Right cardiac atrium (tissue), 5 donors: ENCODE measurements at places on chromosomes 12 and 14. TPM values are rescaled to one million over a fixed set of nuclear protein-coding genes. Genes with fewer than 3 reads are reported as not detected.

SLC38A4 gene
- 1.2 TPM for polyA plus RNA-seq

GPR65 gene
- polyA plus RNA-seq = 0.25 TPM

NACA gene
- polyA plus RNA-seq = 852 TPM

PCED1B gene
- polyA plus RNA-seq = 1.3 TPM

RPS29 gene
- polyA plus RNA-seq = 1,306 TPM

NFKBIA gene
- 81.2 TPM for polyA plus RNA-seq

OTOGL gene
- polyA plus RNA-seq = 8.1 TPM

MSRB3 gene
- polyA plus RNA-seq = 59.7 TPM

P2RX2 gene
- not detected for polyA plus RNA-seq

AQP2 gene
- 0.77 TPM for polyA plus RNA-seq

HSP90B1 gene
- polyA plus RNA-seq = 369 TPM

C12orf57 gene
- 441 TPM for polyA plus RNA-seq

DCN gene
- polyA plus RNA-seq = 764 TPM

ATG2B gene
- polyA plus RNA-seq = 3.0 TPM

PLD4 gene
- polyA plus RNA-seq = 0.05 TPM

RACGAP1 gene
- 1.5 TPM for polyA plus RNA-seq

EPYC gene
- 0.09 TPM for polyA plus RNA-seq

MIA2 gene
- 21.8 TPM for polyA plus RNA-seq

NANOG gene
- polyA plus RNA-seq = not detected

PXN gene
- 77.3 TPM for polyA plus RNA-seq

SLCO1A2 gene
- polyA plus RNA-seq = not detected

MIP gene
- polyA plus RNA-seq = 0.14 TPM

RPL10L gene
- not detected for polyA plus RNA-seq

NKX2-1 gene
- not detected for polyA plus RNA-seq

SYNJ2BP gene
- 17.9 TPM for polyA plus RNA-seq

PITPNM2 gene
- polyA plus RNA-seq = 10.8 TPM

OR10AD1 gene
- polyA plus RNA-seq = not detected

GLI1 gene
- 0.59 TPM for polyA plus RNA-seq

PIWIL1 gene
- not detected for polyA plus RNA-seq

IAPP gene
- not detected for polyA plus RNA-seq

CLEC14A gene
- polyA plus RNA-seq = 44.0 TPM

MRPL42 gene
- polyA plus RNA-seq = 36.1 TPM

COCH gene
- 0.66 TPM for polyA plus RNA-seq

BIN2 gene
- polyA plus RNA-seq = 1.8 TPM

LTBR gene
- polyA plus RNA-seq = 30.8 TPM

TNS2 gene
- polyA plus RNA-seq = 155 TPM

DAO gene
- not detected for polyA plus RNA-seq

SLC11A2 gene
- polyA plus RNA-seq = 19.0 TPM

LGR5 gene
- polyA plus RNA-seq = 0.29 TPM

ETV6 gene
- 2.9 TPM for polyA plus RNA-seq

MAGOHB gene
- 16.4 TPM for polyA plus RNA-seq

RIPK3 gene
- polyA plus RNA-seq = 3.8 TPM

SLC16A7 gene
- polyA plus RNA-seq = 13.1 TPM

PEX5 gene
- polyA plus RNA-seq = 13.0 TPM

RNF212B gene
- polyA plus RNA-seq = not detected

ALDH2 gene
- polyA plus RNA-seq = 284 TPM

HRK gene
- polyA plus RNA-seq = not detected

HNF1A gene
- polyA plus RNA-seq = 0.05 TPM

ZDHHC22 gene
- polyA plus RNA-seq = not detected

TUNAR gene
- polyA plus RNA-seq = not detected

CMA1 gene
- polyA plus RNA-seq = not detected

LRRC10 gene
- polyA plus RNA-seq = 22.0 TPM

CLEC1A gene
- 3.5 TPM for polyA plus RNA-seq

ABHD12B gene
- not detected for polyA plus RNA-seq

TCL1B gene
- not detected for polyA plus RNA-seq

CLEC1B gene
- not detected for polyA plus RNA-seq

PAN2 gene
- 33.1 TPM for polyA plus RNA-seq

ENDOU gene
- polyA plus RNA-seq = 0.45 TPM

DLK1 gene
- 0.07 TPM for polyA plus RNA-seq

FAIM2 gene
- polyA plus RNA-seq = 37.4 TPM
